Vagina (tissue), 2 donors: ENCODE measurements at places on chromosomes 7 and 10. TPM values are rescaled to one million over a fixed set of nuclear protein-coding genes. Genes with fewer than 3 reads are reported as not detected.

Gene GPR85
- total RNA-seq: not detected

Gene DEPP1
- total RNA-seq: 155 TPM

Gene GRK5
- total RNA-seq: 16.5 TPM

Gene CALHM2
- 94.3 TPM for total RNA-seq

Gene OR2A5
- total RNA-seq: not detected

Gene FAM24A
- total RNA-seq: not detected

Gene NUTM2A
- 0.98 TPM for total RNA-seq
